ENCODE measurements at places on chromosomes 3 and 15.

GRCh38 chr3:16090024-16090423, 84.5 kb upstream of the GALNT15 start:
- no peak for DNase-seq

DNA sequence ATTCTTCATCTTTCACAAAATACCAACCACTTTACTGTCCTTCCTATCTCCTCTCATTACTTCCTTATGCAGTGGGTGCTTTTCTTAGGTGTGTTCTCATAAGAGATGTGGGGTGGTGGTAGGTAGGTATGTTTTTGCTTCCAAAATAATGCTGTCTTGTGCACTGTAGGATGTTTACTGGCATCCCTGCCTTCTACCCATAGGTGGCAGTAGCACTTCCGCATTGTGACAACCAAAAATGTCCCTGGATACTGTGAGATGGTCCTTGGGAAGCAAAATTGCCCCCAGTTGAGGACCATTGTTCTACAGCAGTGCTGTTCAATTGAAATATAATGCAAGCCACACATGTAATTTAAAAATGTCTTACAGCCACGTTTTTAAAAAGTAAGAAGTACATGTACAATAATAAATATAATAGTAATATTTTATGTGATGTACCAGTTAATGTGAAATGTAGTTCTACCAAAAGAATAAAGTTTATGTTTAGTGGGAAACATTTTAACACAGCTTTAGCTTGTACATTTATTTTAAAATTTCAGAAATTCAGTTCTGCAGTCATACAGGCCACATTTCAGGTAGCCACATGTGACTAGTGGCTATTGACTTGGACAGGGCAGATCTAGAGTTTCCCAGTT, 75.2 kb downstream of the NEO1 start:
- peak; percentile 27 for DNase-seq

GRCh38 chr3:105704726-105705410, 163.9 kb downstream of the CBLB start:
- DNase-seq: no peak

DNA sequence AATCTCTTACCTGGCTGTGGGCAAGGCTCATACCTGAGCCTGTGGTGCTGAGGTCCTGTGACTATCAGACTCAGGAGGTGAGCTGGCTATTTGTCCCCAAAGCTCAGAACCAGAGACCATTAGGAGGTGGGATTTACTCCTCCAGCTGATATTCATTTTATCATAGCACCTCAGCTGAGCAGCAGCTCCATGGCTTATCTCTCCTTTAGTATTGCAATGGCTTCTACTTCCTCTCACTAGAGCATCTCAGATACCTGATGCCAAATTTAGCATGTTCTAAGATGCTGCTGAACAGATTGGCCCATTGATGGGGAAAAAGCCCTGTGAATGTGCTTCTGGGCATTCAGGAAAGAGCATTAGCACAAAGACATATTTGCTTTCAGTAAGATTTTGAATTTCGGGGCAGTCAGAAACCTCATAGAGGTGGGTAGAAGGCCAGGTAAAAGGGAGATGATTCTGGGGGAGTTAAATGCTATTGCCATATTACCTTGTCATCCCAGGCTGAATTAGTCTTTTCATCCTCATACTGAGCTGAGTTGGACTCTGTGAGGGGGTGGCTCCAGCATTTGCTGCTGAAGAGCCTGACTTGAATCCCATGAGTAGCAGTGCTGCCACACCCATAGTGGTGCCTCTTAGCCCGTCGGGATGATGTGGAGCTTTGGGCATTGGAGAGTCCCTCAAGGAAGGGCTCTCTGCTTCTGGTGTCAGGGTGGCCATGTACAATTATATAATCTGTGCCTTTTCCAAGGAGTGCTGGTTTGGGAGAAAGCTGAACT, 2.4 kb downstream of the BSN start:
- no peak for DNase-seq

- DNase-seq: no peak
Observed at GRCh38 chr3:138398791-138399575, 35.4 kb upstream of the ESYT3 start.

DNA sequence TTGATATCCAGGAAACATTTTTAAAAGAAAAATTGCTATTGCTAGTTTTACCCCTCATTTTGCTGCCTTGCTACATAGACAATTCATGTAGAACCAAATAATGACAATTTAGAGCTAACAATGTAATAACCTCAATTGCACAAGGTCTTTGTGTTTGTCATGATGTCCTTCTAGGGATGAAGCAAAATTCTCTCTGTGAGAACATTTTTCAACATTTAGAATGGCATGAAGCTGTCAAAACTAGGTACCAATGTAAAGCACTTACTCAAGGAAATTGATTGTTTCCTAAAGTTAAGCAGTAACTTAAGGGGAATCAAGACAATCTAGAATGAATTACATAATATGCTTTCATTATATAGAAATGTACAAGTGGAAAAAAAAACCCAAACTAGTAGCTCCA, 7.9 kb upstream of the FGF7 start:
- no peak for DNase-seq

- DNase-seq: no peak
Observed at GRCh38 chr3:158574646-158575045, 3.7 kb downstream of the MLF1 start.

DNA sequence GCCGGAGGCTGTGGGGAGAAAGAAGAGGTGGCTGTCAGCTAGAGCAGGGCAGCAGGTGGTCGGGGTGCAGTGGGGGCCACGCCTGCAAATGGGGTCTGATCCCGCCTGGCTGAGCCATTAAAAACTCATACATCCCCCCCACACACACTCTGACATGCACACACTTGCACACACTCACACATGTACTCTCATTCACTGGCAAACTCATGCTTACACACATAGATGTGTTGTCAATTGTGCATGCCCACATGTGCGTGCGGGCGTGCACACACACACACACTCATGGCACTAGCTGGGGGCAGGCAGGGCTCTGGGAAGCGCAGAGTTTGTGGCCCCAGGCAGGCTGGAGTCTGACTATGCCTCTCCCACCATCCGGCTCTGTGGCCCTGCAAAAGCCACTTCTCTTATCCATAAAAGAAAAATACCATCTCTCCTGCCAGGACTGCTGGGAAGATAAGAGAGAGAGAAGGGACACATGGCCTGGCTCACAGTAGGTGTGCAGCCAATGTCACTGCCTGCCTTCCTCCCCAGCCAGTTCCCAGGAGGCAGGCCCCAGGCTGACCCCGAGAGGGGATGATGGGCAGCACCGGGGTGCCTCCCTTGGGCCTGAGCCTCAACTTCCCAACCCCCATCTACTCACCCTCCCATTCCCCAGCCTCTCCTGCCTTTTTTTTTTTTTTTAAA, 163.5 kb upstream of the LINGO1 start:
- DNase-seq: no peak

- no peak for DNase-seq
Observed at GRCh38 chr3:64922213-64922612, 234.4 kb upstream of the ADAMTS9 start.
